Stimulated activated CD8-positive, alpha-beta memory T cell treated with anti-CD3 and anti-CD28 coated beads, Interleukin-4, amount 100 ng/mL, for 4 hours (primary cell): ENCODE measurements at places on chromosomes 7 and 10.

DNA sequence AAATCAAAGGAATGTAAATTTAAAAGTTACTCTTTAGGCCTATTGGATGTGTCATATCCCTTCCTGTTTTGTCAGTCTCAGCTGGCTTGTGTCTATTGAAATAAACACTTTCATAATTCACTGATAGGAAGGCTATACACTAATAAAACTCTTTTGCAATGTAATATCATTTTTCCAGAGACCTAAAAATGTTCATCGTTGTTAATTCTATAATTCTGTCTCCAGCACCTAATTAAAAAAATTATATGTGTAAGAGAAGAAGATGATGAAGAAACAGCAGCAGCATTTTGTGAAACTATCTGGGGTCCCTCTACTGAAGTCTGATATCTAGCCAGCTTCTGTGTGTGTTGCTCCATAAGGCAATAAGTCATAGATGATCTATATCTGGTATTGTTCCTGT, 602.7 kb downstream of the ETV1 start:
- DNase-seq, result no peak

DNA sequence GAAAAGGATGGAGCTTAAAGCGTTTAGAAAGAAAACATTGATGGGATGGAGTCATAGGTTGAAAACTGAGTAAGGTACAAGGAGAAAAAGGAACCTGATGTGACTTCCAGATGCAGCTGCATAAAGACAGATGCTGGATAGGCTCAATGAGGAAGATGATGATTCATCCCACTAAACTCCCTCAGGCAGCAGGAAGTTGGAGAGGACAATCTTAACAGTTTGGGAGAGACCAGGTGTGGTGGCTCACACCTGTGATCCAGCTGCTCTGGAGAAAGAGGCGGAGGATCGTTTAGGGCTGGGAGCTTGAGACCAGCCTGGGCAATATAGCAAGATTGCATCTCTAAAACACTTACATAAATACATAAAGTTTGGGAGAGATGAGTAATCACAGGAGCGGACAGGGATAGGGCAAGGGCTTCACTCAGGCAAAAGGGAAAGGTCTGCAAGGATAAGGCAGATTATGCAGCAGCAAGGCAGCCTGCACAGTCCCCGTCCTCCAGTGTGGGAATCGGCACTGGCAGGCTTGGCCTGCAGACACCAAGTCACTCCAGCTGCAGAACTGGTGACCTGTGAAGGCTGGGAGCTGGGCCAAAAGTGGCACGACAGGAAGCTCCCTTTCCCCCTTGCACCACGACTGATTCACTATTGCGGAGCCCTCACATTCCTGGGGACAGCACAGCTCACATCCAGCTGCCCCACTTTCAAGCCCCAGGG, 438.5 kb downstream of the GRID1 start:
- DNase-seq, result no peak

DNA sequence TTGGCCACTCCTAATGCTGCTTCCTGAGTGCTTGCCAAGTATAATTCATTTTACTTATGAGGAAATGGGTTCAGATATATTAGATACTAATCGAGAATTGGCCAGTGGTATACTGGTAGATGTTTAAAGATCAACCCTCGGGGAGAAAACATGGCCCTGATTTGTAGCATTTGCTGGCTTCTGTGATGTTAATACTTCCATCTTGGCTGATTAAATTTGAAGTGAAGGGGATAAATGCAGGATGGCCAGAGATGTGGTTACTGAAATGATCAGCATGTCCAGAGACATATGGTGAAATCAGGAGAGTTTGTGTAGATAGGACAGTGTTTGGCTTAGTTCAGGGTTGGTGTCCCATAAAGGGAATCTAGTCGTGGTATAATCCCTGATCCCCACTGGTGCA, 11.2 kb downstream of the UBE2D4 start:
- DNase-seq, result no peak

DNA sequence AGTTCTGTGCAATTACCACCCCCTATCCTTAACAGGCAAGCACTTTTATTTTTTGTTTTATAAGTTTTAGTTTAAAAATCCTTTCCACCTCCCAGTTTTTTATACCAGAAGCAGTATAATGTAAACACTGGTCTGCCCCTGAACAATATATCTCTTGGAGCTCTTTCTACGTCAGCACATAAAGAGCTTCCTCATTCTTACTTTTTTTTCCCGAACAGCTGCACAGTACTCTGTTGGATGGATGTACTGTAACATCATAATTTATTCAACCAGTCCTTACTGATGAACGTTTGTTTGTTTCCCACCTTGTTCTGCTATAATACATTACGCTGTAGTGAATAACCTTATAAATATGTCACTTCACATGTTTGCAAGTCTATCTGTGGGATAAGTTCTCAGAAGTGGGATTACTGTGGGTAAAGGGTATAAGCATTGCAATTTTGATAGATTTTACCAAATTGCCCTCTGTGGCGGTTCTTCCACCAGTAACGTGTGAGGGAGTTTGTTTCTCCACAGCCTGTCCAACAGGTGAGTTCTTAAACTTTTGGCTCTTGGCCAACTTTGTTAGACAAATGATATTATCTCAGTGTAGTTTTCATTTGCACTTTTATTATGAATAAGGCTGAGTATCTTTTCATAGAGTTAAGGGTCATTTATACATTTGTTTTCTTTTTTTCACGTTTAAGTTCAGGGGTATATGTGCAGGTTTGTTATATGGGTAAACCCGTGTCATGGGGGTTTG, 32.8 kb downstream of the ADRA2A start:
- no peak for DNase-seq

DNA sequence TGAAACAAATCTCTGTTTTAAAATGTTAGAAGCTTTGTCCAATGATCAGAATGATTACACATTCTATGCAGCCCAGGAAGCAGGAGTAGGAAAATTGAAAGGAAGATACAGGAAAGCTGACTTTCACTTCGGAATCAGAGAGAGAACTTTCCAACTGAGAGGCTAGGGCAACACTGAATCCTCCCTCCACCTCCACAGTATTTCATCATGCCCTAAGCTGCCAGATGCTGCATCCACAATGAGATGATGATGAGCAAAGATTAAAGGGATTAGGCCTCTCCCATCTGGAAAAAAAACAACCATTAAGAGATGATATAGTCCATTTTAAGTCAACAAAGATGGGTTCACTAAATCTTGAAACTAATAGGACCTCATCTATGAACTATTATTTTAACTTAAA, 215.6 kb downstream of the GPR37 start:
- DNase-seq, result no peak

DNA sequence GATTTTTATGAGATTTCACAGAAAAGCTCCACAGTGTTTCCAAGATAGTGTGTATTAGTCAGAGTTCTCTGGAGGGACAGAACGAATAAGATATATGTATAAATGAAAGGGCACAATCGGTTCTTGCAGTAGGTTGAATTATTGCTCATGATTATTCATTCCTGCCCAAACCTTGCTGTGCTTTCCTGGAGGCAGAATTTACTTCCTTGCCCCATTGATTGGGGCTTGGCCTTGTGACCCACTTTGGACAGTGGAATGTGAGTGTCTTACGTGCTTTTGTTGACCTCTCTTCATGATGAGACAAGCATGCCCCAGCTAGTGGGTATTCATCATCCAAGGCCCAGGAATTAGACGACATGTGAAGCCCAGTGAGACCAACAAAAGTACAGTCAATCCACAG, 53.0 kb upstream of the ABCB5 start:
- DNase-seq, result no peak

DNA sequence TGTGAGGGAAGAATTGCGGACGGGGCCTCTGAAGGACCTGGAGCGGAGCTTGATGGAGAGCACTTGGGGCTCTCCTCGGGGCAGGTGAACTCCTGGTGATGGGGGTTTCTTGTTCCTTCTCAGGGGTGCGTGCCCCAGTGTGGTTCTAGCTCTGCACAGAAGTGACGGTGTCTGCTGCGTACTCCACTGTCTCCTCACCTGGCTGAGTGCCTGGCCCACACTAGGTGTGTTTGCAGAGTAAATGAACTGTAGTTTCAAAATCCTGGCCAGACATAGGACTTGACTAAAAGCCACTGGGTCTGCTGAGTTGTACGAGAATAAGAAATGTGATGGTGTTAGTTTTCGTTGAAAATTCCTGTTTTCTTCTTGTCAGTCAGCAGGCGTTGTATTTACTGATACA, 35.6 kb downstream of the DYNC2I1 start:
- no peak for DNase-seq
